ENCODE measurements at places on chromosomes 7 and 10.

GRCh38 chr10:132270721-132271457, 36.9 kb downstream of the STK32C start:
- no peak for DNase-seq

DNA sequence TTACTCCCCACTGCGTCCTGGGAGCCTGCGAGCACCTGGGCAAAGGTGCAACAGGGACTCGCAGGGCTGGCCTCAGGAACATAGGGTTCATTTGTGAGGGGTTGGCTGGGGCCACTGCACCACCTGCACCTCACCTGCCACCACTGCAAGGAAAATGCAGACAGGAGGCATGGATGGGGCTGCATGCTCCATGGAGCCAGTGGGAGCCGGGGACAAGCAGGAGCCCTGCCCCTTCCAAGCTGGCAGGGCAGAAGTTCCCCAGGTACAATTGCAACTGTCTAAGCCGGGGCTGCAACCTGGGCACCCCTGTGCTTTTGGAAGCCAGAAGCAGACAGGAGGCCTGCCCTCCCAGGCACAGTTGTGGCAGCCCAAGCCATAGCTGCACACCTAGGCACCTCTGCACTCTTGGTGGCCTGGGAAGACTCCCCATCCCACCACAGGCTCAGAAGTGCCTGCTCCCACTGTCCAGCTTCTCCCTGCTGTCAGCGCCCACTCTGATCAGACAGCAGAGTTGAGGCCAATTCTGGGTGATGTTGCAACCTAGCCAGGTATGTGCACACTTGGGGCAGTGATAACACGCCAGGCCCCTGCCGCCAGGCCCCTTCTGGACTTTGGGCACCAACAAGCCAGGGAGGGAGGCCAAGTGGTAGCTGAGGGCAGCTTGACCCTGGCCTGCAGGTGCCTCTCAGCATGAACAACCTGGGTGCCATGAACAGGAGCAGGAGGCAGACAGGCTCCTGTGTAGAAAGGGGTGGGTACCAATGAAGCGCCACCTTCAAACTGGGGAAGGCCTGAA, 58.2 kb downstream of the TMEM106B start:
- DNase-seq, result no peak

GRCh38 chr10:60155943-60156683, 233.6 kb downstream of the ANK3 start:
- DNase-seq, result no peak

DNA sequence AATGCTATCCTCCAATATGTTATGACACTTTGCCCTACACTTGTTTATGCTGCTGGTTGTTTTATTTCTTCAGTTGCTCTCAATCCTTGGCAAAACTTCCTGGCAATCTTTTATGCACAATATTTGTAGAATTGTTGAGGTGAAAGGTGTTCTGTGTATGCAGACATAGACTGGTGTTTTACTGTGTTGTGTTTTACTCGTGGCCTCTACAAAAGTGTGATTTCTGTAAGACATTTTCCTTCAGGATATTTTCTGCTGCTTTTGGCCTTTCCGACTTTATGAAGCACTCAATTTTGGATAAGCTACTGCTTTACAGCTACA, 21.8 kb downstream of the GLCCI1 start:
- no peak for DNase-seq

GRCh38 chr7:139118234-139118804, 8.8 kb upstream of the ZC3HAV1 start:
- DNase-seq, result no peak

DNA sequence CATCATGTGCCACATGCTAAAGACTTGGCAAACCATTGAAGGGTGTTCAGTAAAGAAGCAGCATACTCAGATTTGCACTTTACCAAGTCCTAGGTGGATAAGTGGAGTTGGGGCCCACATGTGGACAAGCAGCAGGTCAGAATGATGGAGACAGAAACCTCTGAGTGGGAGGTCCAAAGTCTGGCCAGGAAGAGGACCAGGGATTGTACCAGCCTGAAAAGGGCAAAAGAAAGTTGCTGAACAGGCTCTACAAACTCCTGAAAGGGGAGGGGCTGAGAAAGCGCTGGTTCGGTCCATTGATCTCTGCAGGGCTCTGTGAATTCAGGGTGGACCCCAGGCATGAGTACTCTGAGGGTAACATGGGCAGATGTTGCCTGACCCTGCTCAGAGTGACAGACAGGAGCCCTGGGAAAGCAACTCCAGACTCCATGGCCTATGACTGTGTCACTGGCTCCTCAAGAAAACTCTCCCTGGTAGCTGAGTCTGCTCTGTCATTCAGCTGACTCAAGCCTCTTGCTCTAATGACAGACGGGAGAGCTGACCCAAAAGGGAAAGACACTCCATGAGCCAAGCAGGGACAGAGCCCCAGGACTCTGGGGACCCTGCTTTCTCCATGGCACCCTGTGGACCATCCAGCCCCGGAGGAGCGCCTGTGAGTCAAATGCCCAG, 68.5 kb downstream of the TBXAS1 start:
- no peak for DNase-seq

- DNase-seq, result no peak
Measured at GRCh38 chr7:132154695-132155471, 421.4 kb downstream of the PLXNA4 start.

GRCh38 chr7:19177269-19177668, 32.0 kb upstream of the FERD3L start:
- DNase-seq, result no peak

DNA sequence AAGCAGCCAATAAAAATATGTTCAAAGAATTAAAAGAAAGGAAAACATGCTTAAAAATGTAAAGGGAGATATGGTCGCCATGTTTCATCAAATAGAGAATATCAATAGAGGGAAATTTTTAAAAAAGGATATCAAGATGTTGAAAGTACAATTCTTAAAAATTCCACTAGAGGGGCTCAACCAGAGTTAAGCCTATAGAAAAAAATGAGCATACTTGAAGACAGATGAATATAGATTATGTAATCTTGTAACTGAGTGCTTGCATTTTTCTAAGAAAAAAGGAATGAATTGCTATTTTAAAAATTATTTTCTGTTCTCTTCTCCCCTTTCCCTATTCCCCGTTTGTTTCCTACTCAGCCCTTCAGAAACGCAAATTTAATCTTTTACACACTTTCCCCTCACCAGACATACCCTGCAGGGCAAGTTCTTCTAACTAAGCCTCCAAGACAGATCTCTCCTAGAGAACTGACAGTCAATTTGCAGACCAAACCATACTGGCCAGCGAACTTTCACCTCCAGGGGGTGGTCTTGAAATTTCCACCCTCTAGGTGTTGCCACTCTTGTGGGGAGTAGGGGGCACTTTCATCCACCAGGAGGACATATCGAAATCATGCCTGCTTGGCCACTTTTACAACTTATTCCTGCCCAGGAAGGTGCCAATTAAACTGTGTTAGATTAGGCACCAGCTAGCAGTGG, 67.7 kb downstream of the NSUN6 start:
- no peak for DNase-seq

DNA sequence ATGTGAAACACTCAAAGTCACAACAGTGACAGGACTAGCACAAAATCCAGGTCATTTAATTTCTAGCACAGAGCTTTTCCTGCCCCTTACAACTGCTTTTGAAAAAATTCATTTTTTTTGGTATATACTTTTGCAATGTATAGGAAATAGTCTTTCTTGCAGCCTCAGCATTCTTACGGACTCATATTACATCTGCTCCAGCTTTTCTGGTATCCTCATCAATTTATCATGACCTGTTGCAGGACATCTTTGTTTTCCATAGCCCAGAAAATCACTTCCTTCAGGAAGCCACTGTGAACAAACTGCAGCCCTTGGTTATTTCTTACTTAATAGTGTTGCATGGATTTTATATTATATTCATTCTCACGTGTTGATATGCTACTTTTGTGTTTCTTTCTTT, 347.9 kb upstream of the MTPN start:
- no peak for DNase-seq

DNA sequence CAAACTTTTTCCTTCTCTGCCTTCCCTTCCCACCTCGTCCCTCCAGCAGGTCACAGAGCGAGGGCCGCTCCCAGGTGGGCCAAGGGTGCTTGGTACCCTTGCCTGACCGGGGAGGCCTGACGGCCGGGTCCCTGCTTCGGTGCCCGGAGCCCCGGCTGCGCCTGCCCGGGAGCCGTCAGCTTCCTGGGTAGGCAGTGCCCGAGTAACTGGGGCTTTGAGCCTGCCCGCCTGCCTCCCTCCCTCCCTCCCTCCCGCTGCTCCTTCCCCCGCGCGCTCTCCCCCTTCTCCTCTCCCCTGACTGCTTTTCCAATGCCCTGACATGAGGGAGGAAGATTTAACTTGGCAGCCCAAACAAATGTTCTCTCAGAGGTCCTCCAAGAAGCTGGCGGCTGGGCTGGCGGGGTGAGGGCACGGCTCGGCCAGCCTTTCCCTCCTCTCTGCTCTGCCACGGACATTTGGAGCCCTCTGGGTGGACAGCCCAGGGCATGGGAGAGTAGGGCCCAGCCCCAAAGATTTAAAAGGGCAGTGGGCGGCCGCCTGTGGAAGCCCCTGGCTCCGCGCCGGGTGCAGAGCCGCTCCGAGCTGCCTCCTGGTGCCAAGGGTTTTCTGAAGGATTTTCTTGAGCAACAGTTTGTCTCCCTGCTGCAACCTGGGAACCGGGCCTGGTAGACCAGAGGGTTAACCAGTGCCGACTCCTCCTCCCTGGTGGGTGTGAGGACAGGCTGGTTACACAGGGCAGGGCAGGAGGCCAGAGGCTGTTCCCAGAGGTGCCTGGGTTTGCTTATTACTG, 2.0 kb downstream of the ZMIZ1 start:
- no peak for DNase-seq

GRCh38 chr10:100827819-100828737, 82.7 kb downstream of the PAX2 start:
- no peak for DNase-seq

- DNase-seq, result no peak
Measured at GRCh38 chr10:124348801-124349200, 69.9 kb downstream of the OAT start.

GRCh38 chr10:121406823-121407545, 191.3 kb downstream of the FGFR2 start:
- DNase-seq, result no peak

DNA sequence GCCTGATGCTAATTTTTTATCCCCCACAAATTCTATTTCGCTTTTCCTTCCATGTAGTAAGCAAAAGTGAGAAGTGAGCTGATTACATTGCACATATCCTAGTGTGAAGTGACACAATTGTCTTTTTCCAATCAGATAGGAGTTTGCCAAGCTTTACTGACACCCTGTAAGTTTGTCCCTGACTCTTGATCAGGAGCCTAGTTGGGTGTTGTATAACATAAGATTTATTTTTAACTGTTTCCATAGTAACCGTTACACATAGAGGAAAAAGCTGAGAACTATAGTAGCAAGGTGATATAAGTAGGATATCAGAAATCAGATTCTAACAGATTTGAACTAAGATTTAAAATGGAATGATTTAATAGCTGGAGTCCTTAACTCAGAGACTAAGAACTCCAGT, 31.2 kb downstream of the EXOC4 start:
- DNase-seq, result no peak

GRCh38 chr10:71150796-71151195, 61.6 kb upstream of the UNC5B start:
- no peak for DNase-seq

DNA sequence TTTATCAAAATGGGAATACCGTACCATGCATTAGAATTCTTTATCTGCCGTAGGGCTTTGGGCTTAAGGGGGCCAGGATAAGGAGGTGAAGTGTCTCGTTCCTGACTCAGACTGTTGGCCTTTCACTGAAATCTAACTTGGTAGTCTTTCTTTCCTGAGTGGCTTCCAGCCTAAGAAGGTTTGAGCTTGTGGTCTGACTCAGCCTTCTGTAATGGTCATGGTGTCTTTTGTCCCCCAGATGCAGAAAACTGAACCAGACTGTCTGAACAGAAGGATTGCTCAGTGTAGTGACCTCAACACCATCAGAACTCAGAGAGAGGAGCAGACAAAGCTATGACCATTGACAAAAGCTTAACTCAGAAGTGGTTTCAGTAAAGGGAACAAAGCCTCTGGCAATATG, 39.5 kb downstream of the WNT2 start:
- no peak for DNase-seq

- DNase-seq, result no peak
Measured at GRCh38 chr7:106344861-106345260, 60.1 kb upstream of the NAMPT start.

DNA sequence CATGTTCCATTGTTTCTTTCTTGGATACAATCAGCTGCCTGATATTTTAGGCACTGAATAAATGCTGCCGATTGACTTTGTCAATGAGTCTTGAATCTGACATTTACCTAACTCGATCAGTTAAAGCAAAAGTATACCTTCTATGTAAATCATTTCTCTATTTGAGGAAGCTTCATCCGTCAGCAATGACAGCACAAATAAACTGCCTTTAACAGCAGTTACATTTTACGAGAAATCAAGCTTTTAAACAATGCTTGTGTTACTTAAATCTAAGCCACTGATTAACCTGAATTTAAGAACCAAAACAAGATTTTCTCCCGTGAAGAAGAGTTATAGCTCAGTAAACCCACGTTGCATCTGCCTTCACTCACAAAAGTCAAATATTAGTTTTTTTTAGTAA, 71.3 kb downstream of the CUL1 start:
- DNase-seq, result no peak
